ENCODE measurements at places on chromosomes 2 and 18.

GRCh38 chr2:24225499-24226242, 50.8 kb downstream of the FAM228A start:
- H3K36me3 ChIP-seq, result peaks cover 12% of the 10 kb centered on the region
- no peak overlapping the region for H3K27ac ChIP-seq
- no peaks in the 10 kb centered on the region for H3K27me3 ChIP-seq
- no peak for DNase-seq

DNA sequence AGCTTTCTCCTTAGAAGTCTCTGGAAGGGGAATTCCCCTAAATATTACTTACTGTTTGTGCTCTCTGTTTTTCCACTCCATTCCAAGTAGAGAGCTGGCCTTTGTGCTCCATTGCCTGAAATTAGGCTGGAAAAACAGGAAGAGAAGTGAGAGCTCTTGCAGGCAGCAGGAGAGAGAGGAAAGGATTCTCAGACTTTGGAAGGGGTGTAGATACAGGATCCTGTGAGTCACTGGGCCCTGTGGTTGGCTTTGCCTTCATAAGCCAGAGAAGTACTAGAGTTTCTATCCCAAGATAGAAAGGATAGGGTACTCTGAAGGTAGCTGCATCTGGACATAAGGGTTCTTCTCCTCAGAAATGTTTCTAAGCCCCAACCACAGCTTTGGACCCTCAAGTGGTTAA, 188.9 kb downstream of the CMPK2 start:
- H3K4me1 ChIP-seq, result no peaks in the 10 kb centered on the region
- H3K36me3 ChIP-seq, result no peaks in the 10 kb centered on the region
- H3K27ac ChIP-seq, result no peak overlapping the region
- H3K27me3 ChIP-seq, result peaks cover 68% of the 10 kb centered on the region
- H3K4me3 ChIP-seq, result no peak overlapping the region

- peaks cover 6% of the 10 kb centered on the region for H3K4me1 ChIP-seq
- no peak overlapping the region for H3K27ac ChIP-seq
- DNase-seq, result no peak
Observed at GRCh38 chr2:174025271-174026121, 60.3 kb upstream of the SP3 start.

- H3K27ac ChIP-seq, result no peak within 1 kb of the TSS
- no peak for DNase-seq
- no peak within 1 kb of the TSS for H3K4me3 ChIP-seq
- H3K36me3 ChIP-seq, result no peaks in the 10 kb centered on the region
- H3K27me3 ChIP-seq, result no peaks in the 10 kb centered on the region
Observed at GRCh38 chr18:22417496-22418188, at the start of gene CTAGE1. Gene CTAGE1 (minus strand): TSS chr18:22417915. CDS start chr18:22417811, 104 bp downstream.

DNA sequence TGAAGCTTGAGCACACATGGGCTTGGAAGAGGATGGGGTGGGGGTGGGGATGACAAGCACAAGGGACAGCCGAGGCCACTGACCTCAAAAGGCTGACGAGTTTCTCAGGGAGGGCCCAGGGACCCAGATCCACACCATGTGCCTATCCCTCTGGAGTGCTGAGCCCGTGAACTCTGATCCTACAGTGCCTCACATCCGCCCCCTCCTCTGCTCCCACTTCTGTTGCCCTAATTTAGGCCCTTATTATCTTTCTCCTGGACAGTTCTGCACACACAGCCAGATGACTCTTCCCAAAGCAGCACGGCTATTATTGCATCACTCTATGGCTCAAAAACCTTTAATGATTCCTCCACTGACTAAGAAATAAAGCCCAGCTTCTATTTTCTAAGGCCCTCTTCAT, 24.8 kb downstream of the CYRIA start:
- H3K36me3 ChIP-seq, result no peaks in the 10 kb centered on the region
- H3K4me1 ChIP-seq, result peaks cover 15% of the 10 kb centered on the region
- H3K27me3 ChIP-seq, result no peaks in the 10 kb centered on the region
- no peak for DNase-seq
- no peak overlapping the region for H3K27ac ChIP-seq

DNA sequence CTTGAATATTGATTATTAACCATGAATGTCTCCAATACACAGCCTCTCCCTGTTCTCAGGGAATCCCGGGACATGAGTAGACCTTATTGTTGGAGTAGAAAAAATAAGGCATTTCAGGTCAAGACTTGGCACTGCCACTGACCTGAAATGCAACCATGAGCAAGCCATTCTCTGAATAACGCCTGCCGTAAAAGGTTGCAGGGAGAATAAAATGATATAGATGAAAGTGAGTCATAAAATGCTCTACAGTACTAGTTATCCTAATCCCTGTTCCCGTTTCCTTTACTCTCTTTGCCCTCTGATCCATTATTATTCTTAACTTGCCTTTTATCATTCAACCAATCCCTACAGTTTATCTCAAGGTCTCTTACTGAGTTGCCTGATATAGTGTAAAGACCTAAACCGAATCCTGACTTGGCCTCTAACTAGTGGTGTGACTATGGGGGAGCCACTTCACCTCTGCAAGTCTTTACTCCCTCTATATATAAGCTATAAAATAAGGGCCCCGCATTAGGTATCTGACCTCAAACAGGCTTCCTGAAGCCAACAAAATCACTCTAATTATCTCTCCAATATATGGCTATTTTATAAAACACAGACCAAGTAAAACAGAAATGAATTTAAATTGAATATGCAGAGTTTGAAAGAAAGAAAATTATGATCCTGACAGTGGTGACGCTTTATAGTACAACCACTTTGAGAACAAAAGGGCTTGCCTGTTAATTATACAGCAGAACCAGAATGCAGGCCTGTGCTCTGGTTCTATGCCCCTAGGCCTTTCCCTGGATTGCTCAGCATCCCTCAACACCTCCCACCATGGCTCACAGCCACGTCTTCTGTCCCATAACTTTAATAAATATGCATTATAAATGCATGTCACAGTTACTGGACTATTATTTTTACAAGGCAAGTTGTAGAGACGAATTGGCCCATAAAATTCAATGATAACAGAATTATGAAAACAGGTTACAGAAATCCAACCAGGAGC, 183.1 kb downstream of the STK39 start:
- H3K4me1 ChIP-seq, result peaks cover 14% of the 10 kb centered on the region
- no peak overlapping the region for H3K4me3 ChIP-seq
- DNase-seq, result no peak
- no peak overlapping the region for H3K27ac ChIP-seq
- H3K27me3 ChIP-seq, result no peaks in the 10 kb centered on the region
- peaks cover 32% of the 10 kb centered on the region for H3K36me3 ChIP-seq

GRCh38 chr2:235945608-235946140, 222.5 kb downstream of the GBX2 start:
- peaks cover 9% of the 10 kb centered on the region for H3K4me1 ChIP-seq
- DNase-seq, result no peak
- no peaks in the 10 kb centered on the region for H3K27me3 ChIP-seq
- no peaks in the 10 kb centered on the region for H3K36me3 ChIP-seq
- no peak overlapping the region for H3K4me3 ChIP-seq

DNA sequence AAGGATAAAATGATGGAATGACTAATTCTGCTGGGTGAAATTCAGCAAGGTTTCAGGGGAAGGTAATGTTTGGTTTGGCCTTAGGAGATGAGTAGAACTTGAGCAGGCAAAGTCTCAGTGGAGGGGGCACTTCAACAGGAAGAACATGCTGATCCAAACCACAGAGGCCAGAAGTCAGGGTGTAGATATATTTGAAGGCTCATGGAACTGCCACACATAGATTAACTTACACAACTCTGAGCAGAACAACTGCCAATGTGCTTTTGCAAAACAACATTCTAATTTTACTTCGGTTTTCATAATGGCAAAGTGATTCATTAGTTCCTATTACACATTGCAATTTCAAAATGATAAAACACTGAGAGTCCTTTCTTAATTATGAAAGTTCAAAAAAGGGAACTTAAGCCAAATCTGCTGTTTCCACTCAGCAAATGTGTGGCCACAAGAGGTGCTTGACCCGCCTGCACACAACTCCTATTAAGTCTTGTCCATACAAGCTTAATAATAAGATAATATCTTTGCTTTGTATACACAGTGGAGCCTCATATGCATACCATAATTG, 284.8 kb downstream of the MREG start:
- H3K4me1 ChIP-seq, result no peaks in the 10 kb centered on the region
- H3K36me3 ChIP-seq, result no peaks in the 10 kb centered on the region
- no peak for DNase-seq
- H3K27ac ChIP-seq, result no peak overlapping the region

DNA sequence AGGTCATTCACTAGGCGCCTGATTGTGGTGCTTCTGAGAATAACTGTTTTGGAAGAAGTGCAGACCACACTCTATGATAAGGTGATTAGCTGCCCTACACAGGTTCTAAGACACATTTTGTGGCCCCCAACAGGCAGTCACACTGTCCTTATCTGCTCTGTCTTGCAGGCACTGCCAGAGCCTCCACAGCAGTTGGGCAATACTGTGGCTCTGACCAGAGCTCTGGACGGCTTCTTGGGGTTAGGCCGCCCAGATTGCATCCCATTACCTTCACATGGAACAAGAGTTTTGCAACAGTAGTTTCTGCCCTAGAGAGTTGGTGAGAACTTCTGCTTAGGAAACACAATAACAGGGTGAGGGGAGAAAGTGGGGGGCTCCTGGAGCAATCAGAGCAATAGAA, 22.7 kb downstream of the RUFY4 start:
- H3K27ac ChIP-seq, result no peak overlapping the region
- peaks cover 16% of the 10 kb centered on the region for H3K27me3 ChIP-seq
- H3K4me3 ChIP-seq, result no peak overlapping the region
- H3K4me1 ChIP-seq, result no peaks in the 10 kb centered on the region
- no peak for DNase-seq

DNA sequence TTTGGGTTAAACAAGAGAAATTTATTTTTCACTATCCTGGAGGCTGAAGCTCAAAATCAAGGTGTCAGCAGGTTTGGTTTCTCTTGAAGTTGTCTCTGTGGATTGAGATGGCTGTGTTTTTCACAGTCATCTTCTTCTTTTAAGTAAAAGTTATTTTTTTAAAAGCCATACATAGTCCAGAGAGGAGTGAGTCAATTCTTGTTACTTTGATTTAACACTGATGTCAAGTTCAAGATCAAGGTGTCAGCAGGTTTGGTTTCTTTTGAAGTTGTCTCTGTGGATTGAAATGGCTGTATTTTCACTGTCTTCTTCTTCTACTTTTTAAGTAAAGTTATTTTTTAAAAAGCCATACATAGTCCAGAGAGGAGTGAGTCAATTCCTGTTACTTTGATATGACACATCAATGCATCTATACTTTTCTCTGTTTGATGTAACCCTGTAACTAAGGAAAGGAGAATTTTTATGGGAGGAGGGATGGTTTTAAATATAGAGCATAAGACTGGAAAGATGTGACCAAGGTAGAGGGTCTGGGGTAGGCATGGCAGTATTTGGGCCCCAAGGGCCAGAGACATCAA, 22.5 kb upstream of the RASGRP3 start:
- no peak overlapping the region for H3K4me3 ChIP-seq
- no peak overlapping the region for H3K27ac ChIP-seq
- DNase-seq, result no peak

DNA sequence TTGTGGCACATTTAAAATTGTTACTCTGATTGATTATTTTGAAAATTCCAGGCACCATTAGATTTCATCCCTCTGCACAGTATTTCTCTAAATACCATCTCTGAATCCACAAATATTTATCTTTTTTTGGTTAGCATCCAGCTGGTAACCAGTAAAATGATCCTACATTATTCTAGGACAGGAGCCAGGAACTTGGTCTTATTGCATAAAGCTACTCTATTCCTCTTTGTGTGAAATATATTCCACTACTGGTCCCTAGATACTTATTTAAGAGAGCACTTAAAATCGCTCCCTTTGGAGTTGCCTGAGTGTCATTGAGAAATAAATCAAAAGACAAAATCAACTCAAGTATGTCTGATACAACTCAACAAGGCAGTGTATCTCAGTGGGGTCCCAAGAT, 7.4 kb upstream of the MBOAT2 start:
- H3K4me3 ChIP-seq, result no peak overlapping the region
- H3K27ac ChIP-seq, result no peak overlapping the region
- peaks cover 18% of the 10 kb centered on the region for H3K27me3 ChIP-seq

DNA sequence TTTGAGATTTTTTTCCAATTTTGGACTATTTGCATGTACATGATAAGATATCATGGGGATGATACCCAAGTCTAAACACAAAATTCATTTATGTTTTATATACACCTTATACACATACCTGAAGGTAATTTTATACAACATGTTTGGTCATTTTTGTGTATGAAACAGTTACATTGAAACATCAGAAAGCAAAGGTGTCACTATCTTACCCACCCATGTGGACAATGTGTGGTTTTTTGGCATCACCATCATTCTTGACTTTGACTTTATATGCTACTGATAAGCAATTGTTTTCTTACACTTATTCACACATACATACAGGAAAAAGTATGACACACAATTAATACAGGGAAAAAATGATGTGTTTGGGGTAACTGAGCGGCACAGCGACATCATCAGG, 51.0 kb upstream of the ACVR1 start:
- no peaks in the 10 kb centered on the region for H3K36me3 ChIP-seq
- H3K4me3 ChIP-seq, result no peak overlapping the region
- DNase-seq, result no peak
- H3K4me1 ChIP-seq, result no peaks in the 10 kb centered on the region
- H3K27me3 ChIP-seq, result no peaks in the 10 kb centered on the region

GRCh38 chr18:11984091-11984490, 2.8 kb downstream of the IMPA2 start:
- no peak for DNase-seq
- no peak overlapping the region for H3K27ac ChIP-seq
- H3K36me3 ChIP-seq, result no peaks in the 10 kb centered on the region
- no peaks in the 10 kb centered on the region for H3K27me3 ChIP-seq

- no peaks in the 10 kb centered on the region for H3K27me3 ChIP-seq
- H3K4me1 ChIP-seq, result peaks cover 41% of the 10 kb centered on the region
- H3K27ac ChIP-seq, result peak overlapping the region; percentile 5
Observed at GRCh38 chr18:13538630-13539029, 187.7 kb downstream of the FAM210A start.

- H3K27me3 ChIP-seq, result no peaks in the 10 kb centered on the region
- H3K4me1 ChIP-seq, result peaks cover 52% of the 10 kb centered on the region
- H3K36me3 ChIP-seq, result peaks cover 27% of the 10 kb centered on the region
- no peak overlapping the region for H3K27ac ChIP-seq
- H3K4me3 ChIP-seq, result peak overlapping the region; percentile 0
- DNase-seq, result no peak
Observed at GRCh38 chr2:101828257-101828656, 130.8 kb downstream of the MAP4K4 start.
